Stimulated activated CD8-positive, alpha-beta memory T cell treated with anti-CD3 and anti-CD28 coated beads, Interleukin-12 subunit alpha, Interleukin-12 subunit beta, amount 100 ng/mL, for 1 hour (primary cell): ENCODE measurements at places on chromosomes 16 and 17.

GRCh38 chr17:83008526-83008925 is 70.9 kb upstream of the METRNL start:
- DNase-seq = no peak

DNA sequence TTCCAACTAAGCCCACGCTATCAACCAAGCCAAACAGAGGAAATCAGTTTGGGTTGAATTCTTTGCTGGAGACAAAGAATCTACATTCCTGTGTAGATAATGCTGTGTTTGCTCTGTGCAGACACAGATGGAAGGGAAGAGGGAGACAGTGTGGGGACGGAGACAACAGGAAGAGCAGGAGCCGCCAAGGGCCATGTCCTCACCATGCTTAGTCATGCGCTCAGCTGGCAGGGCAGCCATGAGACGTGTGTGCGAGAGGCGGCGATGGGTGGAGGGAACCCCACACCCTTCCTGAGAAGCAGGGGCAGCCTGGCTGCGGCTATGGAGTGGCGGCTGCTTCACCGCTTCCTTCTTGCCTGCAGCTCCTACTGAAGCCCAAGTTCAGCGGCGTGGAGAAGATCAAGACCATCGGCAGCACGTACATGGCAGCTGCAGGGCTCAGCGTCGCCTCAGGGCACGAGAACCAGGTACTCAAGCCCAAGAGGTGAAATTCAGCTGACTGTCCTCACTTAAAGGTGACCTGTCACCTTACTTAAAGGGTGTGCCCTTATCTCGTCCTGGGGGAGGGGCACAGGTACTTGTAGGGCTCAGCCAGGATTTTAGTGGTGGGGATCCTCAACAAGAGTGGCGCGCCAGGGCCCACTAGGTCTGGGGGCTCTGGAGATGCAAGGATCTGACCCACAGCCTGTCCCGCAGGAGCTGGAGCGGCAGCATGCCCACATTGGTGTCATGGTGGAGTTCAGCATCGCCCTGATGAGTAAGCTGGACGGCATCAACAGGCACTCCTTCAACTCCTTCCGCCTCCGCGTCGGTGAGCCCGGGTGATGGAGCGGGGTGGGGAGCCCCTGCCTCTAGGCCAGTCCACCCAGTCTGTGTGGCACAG is 47.5 kb downstream of the ADCY7 start:
- peak; percentile 20 for DNase-seq

- peak; percentile 29 for DNase-seq
Measured at GRCh38 chr17:3012926-3013581, 50.4 kb downstream of the OR1D5 start.

DNA sequence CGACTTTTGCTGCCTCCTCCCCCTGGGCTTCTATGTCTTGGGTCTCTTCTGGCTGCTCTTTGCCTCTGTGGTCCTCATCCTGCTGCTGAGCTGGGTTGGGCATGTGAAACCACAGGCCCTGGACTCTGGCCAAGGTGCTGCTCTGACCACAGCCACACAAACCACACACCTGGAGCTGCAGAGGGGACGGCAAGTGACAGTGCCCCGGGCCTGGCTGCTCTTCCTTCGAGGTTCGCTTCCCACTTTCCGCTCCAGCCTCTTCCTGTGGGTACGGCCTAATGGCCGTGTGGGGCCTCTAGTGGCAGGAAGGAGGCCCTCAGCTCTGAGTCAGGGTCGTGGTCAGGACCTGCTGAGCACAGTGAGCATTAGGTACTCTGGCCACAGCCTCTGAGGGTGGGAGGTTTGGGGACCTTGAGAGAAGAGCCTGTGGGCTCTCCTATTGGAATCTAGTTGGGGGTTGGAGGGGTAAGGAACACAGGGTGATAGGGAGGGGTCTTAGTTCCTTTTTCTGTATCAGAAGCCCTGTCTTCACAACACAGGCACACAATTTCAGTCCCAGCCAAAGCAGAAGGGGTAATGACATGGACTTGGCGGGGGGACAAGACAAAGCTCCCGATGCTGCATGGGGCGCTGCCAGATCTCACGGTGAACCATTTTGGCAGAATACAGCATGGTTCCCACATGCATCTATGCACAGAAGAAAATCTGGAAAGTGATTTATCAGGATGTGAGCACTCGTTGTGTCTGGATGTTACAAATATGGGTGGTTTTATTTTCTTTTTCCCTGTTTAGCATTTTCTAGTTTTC is 2.3 kb downstream of the GP1BA start:
- DNase-seq = no peak

GRCh38 chr16:75206749-75207451 is at the start of gene CTRB2:
Gene CTRB2, minus strand, starts transcription at chr16:75207161. Its CDS starts 20 bp downstream, at chr16:75207141.
- DNase-seq = no peak

DNA sequence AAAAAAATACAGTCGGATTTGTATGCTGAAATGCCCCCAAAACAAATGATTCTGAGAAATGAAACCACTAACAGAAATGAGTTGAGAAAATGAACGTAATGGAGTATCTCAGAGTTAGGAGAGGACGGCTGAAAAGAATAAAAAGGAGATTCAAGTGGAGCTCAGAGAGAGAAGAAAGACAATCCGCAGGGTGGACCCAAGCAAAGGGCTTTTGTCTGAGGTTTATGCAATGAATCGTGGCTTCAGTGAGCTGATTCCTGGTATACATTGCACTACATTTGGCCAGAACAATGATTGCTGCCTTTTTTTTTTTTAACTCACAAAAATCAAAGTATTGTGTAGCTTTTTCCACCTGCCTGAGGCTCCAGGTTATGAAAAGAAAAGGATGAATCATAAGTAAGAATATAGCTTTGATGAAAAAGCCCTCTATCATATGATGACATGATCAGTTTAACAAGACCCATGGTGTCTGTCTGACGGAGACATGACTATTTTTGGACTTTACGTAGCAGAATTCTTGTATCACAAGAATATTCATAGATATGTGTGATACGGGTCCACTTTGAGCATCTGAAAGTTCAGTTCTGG is 4.4 kb upstream of the MED9 start:
- no peak for DNase-seq

GRCh38 chr17:8055851-8056231 is 17.0 kb downstream of the ALOX15B start:
- no peak for DNase-seq

- DNase-seq = no peak
Measured at GRCh38 chr17:29007860-29008455, 2.1 kb upstream of the SEZ6 start.

- no peak for DNase-seq
Measured at GRCh38 chr17:78973196-78973595, 6.5 kb downstream of the LGALS3BP start.

DNA sequence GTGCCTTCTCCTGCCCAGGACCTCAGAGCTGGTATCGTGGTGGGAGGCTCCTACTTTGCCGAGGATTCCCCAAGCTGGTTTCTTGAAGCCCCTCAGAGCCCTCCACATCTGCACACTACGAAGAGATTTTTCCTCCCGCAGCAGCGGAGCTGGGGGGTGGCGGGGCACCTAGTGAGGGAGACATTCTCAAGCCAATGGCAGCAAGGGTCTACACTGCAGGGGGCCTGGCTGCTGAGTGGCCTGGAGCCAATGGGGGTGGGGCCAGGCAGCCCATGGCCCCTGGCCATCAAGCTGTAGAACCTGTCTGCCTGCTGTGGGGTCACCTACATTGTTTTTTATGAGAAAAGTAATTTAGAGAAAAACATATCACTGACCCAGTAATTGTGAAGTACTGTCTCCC is 5.0 kb downstream of the SLC26A11 start:
- DNase-seq = no peak

- no peak for DNase-seq
Measured at GRCh38 chr17:72465191-72466024, 344.6 kb downstream of the SOX9 start.

DNA sequence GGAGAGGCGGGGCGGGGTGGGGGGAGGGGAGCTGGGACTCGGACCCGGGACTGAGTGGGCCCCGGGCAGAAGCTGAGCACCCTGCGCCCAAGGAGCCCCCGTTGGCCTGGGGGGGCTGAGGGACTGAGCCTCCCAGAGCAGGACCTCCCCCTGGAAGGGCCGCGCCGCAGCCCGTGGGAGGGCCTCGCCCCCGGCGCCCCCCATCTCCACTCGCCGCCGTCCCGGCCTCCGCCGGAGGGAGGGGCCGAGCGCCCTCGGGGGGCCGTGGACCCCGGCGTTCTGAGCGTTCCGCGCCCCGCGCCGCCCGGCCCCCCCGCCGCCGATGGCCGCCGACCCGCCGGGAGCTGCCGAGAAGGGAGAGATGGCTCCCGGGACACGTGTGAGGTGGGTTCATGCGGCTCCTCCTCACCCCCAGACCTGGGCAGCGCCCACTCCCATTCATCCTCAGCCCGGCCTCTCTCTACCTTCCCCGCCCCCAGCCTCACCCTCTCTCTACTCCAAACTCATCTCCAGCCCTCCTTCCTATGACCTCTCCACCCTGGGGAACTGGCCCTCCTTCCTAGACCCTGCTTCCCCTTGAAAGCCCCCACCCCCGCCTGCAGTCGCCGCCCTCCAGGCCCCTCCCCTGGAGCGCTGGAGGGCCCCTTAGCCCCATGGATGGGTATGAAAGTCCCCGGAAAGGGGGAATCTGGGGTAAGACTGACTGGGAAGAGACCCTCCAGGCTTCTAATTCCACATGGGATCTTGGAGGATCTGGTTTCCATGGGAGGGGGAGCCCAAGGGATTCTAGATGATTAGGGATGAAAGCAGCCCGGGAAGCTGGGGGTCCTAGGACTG is 922 bp downstream of the FBXL19 start:
- no peak for DNase-seq

DNA sequence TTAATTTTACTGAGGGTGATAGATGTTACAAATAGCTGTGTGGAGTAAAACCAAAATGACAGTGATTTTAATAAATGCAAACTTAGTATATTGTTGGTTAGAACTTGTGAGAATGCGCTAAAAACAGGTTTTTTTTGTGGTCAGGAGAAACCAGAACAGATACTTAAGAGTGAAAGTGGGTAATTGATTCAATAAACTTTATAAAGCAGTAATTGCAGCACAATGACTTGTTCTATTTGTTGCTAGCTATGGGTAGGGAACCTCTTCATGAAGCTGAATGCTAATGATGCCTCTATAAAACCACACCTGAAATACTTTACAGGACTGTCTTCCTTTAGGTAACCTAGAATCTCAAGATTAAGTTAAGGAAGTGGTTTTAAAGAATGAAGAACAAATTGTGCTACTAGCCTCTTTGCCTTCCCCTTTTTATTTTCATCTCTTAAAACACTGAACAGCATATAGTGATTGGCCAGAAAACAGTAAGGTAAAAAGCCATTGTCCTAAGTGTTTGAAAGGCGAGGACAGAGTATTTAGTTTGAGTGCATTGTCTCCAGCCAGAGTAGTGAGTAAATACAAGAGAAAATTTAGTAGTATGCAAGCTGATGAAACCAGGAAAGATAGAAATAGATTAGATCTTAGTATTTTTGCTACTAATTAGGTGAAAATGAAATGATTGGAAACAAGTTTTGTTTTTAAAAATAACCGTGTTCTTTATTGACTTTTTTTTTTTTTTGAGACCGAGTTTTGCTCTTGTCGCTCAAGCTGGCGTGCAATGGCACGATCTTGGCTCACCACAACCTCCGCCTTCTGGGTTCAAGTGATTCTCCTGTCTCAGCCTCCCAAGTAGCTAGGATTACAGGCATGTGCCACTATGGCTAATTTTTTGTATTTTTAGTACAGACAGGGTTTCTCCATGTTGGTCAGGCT is 6.0 kb downstream of the GGNBP2 start:
- DNase-seq = no peak

DNA sequence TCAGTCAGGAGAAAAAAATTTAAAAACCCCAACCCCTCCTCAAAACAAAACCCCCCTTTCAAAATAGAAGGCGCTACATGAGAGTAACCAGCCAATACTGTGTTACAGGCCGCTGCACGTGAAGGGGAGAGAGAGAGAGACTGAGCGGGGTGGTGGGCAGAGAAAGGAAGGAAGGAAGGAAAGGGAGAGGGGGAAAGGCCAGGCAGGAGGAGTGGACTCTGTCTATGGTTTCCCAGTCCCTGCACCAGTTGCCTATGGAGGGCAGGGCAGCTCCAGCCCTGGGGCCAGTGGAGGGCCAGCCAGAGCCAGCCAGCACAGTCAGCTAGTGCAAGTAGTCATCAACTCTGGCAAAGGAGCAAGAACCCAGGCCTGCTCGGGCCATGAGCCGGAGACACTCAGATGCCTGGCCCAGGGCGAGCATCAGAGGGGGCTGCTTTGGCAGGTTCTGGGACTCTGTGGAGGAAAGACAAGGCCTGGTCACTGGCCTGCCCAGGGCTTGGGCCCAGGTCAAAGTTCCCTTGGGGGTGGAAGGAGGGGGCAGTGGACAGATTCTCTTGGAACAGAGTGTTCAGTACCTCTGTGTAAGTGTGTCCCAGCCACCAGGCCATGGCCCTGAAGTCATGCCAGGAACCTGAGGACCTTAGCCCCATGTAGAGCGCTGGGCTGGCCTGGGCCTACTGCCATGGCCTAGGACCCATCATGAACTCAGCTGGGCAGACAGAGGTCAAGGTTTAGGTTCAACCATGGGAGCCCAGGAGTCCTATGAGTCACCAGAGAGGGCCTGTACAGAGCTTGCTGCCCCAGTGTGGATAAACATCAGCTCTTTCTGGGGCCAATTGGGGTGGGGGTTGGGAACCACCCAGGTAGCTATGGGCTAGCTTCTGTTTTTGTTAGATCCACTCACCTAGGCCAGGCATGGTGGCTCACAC is 7.3 kb upstream of the GFOD2 start:
- no peak for DNase-seq

GRCh38 chr17:66192378-66192687 is 400 bp upstream of the CEP112 start:
- DNase-seq = no peak

- no peak for DNase-seq
Measured at GRCh38 chr16:2966808-2967191, 2.3 kb upstream of the PAQR4 start.

GRCh38 chr17:27384261-27384701 is 72.0 kb upstream of the KSR1 start:
- no peak for DNase-seq

DNA sequence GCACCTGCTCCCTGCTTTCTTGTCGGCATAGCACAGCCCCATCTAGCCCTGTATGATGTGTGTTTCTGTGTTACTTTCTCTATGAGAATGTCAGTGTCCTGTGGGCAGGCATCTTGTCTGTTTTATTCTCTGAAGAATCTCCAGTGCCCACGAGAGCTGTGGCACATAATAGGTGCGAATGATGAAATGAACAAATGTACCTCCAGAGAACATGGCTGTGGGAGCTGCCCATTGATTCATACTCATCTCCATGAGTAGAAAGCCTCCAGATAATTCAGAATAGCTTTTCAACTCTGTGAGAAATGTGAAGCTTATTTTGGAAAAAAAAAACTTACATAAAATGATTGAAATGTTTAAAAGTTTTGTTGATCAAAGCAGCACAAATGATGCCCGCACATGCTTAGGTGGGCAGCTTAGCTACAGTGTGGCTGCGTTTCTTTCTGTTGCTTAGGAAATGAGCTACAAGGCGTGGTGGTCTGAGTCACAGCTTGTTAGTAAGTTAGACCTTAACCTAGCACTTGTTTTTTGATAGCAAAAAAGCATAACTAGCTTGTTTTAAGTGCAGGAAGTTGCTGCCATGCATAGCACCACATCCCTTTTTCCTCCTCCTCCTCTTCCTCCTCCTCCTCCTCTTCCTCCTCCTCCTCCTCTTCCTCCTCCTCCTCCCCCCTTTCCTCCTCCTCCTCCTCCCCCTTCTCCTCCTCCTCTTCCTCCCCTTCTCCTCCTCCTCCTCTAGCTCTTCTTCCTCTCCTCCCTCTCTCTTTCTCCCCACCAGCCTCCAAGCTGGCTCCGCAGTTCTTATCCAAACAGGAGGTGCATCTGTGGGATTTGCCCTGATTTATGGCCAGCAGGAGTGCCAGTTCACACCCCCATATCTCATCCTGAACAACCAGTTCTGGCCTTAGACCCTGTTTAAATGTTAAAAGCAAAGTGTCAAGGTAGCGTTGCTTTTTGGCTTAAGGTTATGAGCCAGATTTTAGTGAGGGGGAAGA is 221.5 kb downstream of the IRF8 start:
- DNase-seq = no peak

GRCh38 chr17:42544874-42545283 is 7.8 kb upstream of the HSD17B1 start:
- no peak for DNase-seq
